Calu3 (cell line): ENCODE measurements at places on chromosomes 1 and 21.

GRCh38 chr1:236913371-236914037 lies 90.7 kb downstream of the MT1HL1 start:
- DNase-seq = no peak

- no peak for DNase-seq
Observed at GRCh38 chr1:15523104-15524020, 653 bp downstream of the CASP9 start.

- DNase-seq = no peak
Observed at GRCh38 chr1:162336621-162337285, 39.9 kb downstream of the SPATA46 start.

DNA sequence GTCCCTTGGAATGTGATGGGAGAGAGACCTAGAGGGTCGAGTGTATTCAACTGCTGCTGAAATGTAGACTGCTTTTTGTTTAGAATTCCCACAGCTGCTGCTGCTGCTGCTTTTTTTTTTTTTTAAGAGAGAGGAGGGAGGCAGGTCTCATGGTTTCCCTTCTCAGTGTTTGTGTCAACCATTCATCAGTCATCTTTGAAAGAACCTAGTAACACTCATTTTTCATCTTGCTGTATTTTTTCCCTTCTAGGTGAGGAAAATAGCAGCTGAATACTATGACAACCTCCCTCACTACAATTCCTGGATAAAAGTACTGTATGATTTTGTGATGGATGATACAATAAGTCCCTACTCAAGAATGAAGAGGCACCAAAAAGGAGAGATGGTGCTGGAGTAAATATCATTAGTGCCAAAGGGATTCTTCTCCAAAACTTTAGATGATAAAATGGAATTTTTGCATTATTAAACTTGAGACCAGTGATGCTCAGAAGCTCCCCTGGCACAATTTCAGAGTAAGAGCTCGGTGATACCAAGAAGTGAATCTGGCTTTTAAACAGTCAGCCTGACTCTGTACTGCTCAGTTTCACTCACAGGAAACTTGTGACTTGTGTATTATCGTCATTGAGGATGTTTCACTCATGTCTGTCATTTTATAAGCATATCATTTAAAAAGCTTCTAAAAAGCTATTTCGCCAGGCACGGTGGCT lies 9.2 kb downstream of the DEGS1 start:
- DNase-seq = no peak

DNA sequence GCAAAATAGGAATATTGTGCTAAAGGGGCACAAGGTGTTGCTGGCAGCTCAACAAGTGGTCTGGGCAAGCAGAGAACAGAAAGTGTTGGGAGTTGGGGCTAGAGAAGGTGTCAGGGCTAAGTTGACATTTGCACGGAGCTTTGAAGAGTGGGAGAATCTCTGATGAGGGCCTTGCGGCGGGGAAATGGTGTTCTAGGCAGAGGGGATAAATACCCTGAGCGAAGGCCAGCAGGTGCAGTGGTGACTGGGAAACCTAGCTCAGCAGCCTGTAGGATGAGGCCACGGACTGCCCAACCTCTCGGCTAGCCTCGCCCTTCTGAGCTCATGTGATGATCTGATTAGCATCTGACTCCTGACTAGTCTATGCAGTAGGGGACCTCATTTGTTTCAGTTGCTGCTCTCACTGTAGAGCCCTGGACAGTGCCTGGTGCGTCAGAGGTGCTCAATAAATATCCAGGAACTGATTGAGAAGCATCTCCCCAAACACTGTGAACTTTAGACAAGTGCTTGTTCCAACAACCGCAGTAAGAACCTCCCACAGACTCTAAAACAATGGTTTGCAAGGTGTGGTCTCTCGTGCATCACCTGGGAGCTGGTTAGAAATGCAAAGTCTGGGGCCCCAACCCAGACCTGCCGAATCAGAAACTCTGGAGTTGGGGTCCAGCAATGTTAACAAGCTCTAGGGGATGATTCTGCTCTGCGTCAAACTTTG lies 1.0 kb upstream of the FOXO6 start:
- no peak for DNase-seq

GRCh38 chr1:155131285-155131684 lies 3.6 kb downstream of the EFNA1 start:
- no peak for DNase-seq
